ENCODE measurements at places on chromosomes 6 and 20. TPM values are rescaled to one million over a fixed set of nuclear protein-coding genes. Genes with fewer than 3 reads are reported as not detected.

DNA sequence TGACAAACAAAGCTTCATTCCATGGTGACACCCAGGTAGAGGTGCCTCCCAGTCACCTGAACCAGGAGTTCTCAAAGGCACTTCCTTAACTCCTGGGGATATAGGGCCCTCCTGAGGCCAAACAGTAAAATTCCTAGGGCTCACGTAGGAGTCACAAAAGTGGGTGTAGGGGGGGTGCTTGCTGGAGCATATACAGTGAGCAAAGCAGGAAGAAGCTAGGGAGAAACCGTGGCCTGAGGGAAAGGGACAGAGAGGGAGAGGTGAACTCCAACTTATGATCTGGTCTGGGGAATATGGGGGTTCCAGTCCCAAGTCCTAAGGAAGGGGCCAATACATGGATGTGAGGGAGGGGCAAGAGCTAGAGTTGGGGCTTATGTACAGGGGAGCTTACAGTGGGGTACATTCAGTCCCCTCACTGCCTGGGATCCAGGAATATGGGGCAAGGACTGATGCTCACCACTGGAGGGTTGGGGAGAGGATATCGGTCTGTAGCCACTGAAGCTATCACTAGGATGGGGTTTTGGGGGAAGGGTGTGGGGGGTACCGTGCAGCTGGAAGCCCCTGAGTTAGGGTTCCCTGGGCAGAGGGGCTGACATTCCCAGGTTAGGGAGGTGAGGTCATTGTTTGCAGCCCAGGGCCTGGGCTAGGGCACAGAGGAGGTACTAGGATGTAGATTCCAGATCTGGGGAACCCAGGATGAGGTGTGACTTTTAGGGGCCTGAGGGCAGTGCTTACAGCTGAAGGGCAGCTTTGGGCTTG lies 950 bp downstream of the PEDS1 start:
- no peak for DNase-seq

The SNAI1 gene
- polyA plus RNA-seq = 8.4 TPM

GRCh38 chr6:37242429-37243052 lies 15.0 kb upstream of the TBC1D22B start:
- DNase-seq = peak; percentile 22

GRCh38 chr6:116278854-116279231 lies 887 bp downstream of the TSPYL1 start:
- peak; percentile 85 for DNase-seq

DNA sequence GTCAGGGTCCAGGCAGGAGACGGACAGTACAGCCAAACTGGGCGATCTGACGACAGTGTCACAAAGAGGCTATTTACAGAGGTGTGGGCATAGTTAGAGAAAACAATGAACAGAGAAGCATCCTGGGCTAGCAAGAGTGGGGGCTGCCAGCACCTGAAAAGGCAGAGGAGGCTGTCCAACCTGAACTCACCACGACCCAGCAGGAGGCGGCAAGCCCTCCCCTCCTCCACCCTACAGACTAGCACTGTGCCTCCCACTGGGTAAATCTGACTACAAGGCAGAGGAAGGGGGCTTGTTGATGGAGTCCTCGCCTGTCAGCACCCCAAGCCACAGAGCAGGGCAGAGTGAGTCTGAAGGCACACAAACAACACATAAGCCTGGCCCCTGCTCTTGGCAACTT lies 52.8 kb upstream of the CDYL start:
- DNase-seq = no peak

DNA sequence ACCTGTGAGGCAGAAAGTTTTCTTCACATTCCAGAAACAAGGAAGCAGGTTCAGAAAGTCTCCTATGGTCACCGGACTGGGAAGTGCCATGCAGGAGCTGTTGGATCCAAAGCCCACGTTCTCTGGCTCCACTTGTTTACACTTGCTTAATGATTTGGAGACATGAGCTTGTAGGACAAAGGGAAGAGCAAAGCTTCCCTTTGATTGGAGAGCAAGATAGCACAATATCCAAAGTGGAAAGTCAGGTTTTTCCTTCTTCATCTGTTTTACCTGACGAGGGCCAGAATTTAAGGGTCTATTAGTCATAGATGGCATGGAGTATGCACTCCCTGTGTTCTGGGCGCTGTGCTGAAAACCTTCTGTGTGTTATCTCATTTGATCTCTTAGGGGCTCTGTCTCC lies 81.2 kb downstream of the PDE7B start:
- no peak for DNase-seq

DNA sequence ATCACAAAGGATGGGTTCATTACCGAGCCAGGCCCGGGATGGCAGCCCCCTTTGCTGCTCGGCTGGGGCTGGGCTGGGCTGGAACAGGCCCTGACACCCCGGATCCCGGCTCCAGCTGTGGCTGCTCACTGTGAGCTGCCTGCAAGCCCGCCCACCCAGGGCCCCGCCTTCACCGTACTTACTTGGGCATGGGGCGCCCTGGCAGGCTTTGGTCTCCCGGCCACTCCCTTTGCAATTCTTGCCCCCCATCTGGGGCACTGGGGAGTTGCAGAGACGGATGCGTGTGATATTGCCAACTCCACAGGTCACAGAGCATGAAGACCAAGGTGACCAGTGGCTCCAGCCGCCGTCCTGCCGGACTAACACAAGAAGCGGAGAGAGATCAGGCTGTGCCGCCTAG lies 16.7 kb downstream of the THBS2 start:
- no peak for DNase-seq

GRCh38 chr20:35883778-35884540 lies 70.3 kb downstream of the SCAND1 start:
- peak; percentile 79 for DNase-seq

DNA sequence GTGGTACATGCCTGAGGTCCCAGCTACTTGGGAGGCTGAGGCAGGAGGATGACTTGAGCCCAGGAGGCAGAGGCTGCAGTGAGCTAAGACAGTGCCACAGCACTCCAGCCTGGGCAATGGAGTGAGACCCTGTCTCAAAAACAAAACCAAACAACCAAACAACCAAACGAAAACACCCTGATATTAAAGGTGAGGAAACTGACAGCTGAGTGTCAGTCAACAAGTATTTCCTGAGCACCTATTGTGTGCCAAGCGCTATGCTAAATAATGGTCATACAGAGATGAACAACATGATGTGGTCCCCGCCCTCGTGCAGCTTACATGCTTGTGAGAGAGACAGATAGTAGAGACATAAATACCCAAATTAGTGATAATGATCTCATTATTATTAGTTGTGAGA lies 1.9 kb upstream of the TULP1 start:
- no peak for DNase-seq

- DNase-seq = no peak
These were observed 637.1 kb upstream of the CITED2 start for GRCh38 chr6:140011537-140011936.

- DNase-seq = no peak
These were observed 5.3 kb upstream of the CNKSR3 start for GRCh38 chr6:154515826-154516225.

DNA sequence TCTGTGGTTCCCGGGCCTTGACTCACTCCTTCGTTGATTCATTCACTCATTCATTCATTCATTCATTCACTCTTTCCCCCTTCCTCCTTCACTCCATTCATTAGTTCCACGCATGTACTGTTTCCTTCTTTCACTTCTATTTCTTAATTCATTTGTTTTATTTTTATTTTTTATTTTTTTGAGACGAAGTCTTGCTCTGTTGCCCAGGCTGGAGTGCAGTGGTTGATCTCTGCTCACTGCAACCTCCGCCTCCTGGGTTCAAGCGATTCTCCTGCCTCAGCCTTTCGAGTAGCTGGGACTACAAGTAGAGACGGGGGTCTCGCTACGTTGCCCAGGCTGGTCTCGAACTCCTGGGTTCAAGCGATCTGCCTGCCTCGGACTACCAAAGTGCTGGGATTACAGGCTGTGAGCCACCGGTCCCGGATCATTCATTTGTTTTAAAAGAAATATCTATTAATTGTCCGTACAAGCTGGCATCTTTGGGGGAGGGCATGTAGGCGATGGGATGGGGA lies 427 bp upstream of the NFKBIE start:
- no peak for DNase-seq

The GSTA2 gene
- polyA plus RNA-seq = not detected

The MC3R gene
- not detected for polyA plus RNA-seq

DNA sequence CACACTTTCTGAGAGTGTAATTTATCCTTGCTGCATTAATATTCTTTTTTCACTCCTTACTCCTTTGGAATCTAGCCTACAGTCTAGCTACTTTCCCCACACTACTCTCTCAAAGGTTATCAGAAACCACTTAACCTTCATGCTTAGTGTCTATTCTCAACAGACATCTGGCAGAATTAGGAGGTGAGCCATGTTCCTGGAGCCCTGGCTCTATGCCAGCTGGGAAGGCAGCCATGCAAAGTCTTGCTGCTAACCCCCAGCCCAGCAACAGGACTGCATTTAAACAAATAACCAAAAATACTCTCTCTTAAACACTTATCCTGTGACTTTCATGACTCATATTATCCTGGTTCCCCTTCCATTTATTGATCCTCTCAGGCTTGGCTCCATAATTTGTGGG lies 260.2 kb downstream of the BCKDHB start:
- peak; percentile 85 for DNase-seq

GRCh38 chr20:32539817-32540675 lies 45.1 kb downstream of the NOL4L start:
- DNase-seq = peak; percentile 73

GRCh38 chr20:35314816-35315631 lies 22.8 kb upstream of the FAM83C start:
- no peak for DNase-seq

The AVP gene
- not detected for polyA plus RNA-seq

DNA sequence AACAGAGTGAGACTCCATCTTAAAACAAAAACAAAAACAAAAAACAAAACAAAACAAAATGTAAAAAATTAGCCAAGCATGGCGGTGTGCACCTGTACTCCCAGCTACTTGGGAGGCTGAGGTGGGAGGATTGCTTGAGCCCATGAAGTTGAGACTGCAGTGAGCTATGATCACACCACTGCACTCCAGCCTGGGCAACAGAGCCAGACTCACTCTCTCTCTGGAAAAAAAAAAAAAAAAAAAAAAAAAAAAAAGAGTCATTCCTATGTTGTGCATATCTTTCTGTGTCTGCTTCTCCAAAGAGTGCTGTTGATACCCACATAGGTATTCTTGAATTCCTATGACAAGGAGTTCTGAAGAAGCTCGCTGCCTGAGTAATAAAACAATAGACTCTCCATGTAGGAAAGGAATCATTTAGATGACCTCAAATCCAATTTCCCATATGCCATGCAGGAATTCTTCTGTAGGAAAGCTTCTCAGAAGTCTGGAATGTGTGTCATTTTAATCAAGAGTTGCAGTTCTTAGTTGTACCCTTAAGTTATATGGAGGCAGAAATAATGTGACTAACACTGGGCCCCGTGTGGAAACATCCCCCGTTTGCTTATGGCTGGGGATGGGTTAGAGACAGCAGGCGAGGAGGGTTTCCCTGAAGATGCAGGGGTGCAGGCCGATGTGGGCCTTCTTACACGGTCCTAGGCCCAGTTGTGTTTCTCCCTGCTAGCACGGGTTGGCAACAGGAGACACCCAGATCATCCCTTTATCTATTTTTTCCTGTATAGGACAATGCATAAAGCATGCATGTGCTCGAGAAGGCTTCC lies 79.4 kb downstream of the ZDHHC14 start:
- no peak for DNase-seq

GRCh38 chr20:38633577-38634093 lies 32.0 kb downstream of the ARHGAP40 start:
- no peak for DNase-seq

The PET117 gene
- polyA plus RNA-seq = 11.4 TPM

The SEL1L2 gene
- polyA plus RNA-seq = 1.1 TPM

- DNase-seq = peak; percentile 76
These were observed 239.8 kb upstream of the SULF2 start for GRCh38 chr20:48025051-48025515.

GRCh38 chr6:74283532-74283931 lies 587.5 kb downstream of the CD109 start:
- no peak for DNase-seq

GRCh38 chr6:148599967-148600426 lies 146.8 kb upstream of the UST start:
- no peak for DNase-seq

DNA sequence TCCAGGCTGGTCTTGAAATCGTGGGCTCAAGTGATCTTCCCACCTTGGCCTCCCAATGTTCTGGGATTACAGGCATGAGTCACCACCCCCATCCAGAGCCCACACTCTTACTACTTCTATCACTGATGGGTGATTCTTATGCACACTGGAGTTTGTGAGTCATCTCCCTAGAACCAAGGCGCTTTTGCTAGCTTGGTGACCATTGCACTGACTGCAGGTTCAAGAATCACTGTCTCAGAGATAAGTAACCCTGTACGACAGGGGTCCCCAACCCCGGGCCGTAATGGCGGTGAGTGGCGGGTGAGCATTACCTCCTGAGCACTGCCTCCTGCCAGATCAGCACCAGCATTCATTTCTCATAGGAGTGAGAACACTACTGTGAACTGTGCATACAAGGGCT lies 118.8 kb downstream of the MAP3K7 start:
- no peak for DNase-seq

The TUBB1 gene
- 0.09 TPM for polyA plus RNA-seq

The MAN1A1 gene
- 11.6 TPM for polyA plus RNA-seq

The DEK gene
- polyA plus RNA-seq = 49.9 TPM

The FKBP1C gene
- 0.18 TPM for polyA plus RNA-seq

The UNC5CL gene
- 0.68 TPM for polyA plus RNA-seq

- no peak for DNase-seq
These were observed 157.3 kb upstream of the STMND1 start for GRCh38 chr6:16944596-16944995.

- no peak for DNase-seq
These were observed 63.5 kb downstream of the IRF4 start for GRCh38 chr6:455006-455585.

The IL17A gene
- not detected for polyA plus RNA-seq

The MICA gene
- 8.8 TPM for polyA plus RNA-seq

Measured in right cardiac atrium (tissue), 5 donors.